ENCODE measurements at places on chromosomes 16 and 17. TPM values are rescaled to one million over a fixed set of nuclear protein-coding genes. Genes with fewer than 3 reads are reported as not detected.
A peak's percentile ranks its signal among the peaks of the same experiment; 100 is the strongest.

Gene DLX4
- 1.8 TPM for total RNA-seq

Gene ALDOA
- total RNA-seq: 1,537 TPM

Gene ABCA6
- not detected for total RNA-seq

Gene CHRNE
- 0.64 TPM for total RNA-seq

DNA sequence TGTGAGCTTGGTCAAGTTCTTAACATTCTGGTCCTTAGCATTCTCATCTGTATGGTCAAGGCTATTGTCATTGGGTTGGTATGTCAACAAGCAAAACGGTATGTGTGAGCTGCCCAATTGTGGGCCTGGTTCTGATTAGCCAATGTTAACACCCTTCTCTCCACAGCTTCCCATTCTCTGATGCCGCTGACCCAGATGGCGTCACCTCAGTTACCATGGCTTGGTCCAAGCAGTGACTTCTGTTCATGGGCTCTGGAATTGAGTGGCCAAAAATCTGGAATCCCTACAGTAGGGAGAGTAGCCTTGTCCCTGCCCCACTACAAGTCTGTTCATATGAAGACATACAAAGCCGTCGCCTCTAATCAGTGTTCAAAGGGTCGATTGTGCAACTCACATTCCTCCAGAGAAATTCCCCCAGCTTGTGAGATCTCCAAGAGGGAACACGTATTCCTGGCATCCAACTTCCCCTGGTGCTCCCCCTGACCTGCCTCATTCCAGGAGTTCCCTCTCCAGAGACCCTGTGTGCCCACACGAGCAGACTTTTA is 15.8 kb downstream of the TMEM98 start:
- no peak overlapping the region for H3K4me3 ChIP-seq
- H3K27ac ChIP-seq: no peak overlapping the region
- peaks cover 3% of the 10 kb centered on the region for H3K27me3 ChIP-seq

Gene ABCC12
- not detected for total RNA-seq

Gene FGF11
- 28.0 TPM for total RNA-seq

GRCh38 chr17:9647014-9647413 is 1.7 kb downstream of the USP43 start:
- no peak for DNase-seq
- no peak overlapping the region for H3K27ac ChIP-seq
- peak overlapping the region; percentile 93 for H3K4me3 ChIP-seq

DNA sequence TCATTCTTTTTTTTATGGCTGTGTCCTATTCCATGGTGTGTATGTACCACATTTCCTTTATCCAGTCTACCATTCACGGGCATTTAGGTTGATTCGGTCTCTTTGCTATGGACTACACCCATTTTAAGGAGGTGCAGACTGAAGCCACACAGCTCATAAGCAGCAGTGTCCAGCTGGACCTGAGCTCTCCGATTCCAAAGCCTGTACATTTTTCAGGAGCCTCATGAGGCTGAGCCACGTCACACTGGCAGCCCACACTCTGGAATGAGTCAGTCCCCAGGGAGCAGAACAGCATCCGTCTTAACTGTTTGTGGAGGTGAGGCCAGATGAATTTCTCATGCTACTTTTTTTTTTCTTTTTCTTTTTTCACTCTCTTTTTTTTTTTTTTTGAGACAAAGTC is 116.1 kb downstream of the C16orf95 start:
- H3K36me3 ChIP-seq: no peaks in the 10 kb centered on the region
- H3K4me3 ChIP-seq: no peak overlapping the region
- H3K4me1 ChIP-seq: peaks cover 16% of the 10 kb centered on the region
- H3K27me3 ChIP-seq: no peaks in the 10 kb centered on the region
- no peak overlapping the region for H3K27ac ChIP-seq

Gene HYDIN
- 2.6 TPM for total RNA-seq

Gene KCNH6
- 2.3 TPM for total RNA-seq

- H3K27me3 ChIP-seq: peaks cover 5% of the 10 kb centered on the region
- no peak for DNase-seq
- H3K36me3 ChIP-seq: no peaks in the 10 kb centered on the region
These were observed 150.3 kb downstream of the IRX3 start for GRCh38 chr16:54136276-54136625.

Gene CPNE7
- total RNA-seq: 42.6 TPM

DNA sequence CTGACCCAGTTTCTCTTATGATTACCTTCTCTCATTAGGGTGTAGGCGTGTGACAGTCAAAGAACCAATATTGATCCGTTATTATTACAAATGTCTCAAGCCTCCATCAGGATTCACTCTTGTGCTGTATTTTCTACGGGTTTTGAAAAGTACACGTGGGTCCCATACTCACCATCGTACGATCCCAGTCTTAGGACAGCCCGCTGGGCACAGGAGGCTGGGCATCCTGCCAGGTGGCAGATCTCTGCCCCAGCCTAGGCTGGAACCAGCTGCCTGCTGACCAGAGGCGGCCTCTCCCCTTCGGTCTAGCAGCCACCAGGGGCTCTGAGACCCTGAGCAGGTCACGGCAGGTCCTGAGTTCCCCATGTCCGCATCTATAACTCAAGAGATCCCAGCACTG is 2.0 kb upstream of the METRNL start:
- H3K4me3 ChIP-seq: peak overlapping the region; percentile 3
- peaks cover 34% of the 10 kb centered on the region for H3K27me3 ChIP-seq
- no peak for DNase-seq
- peaks cover 13% of the 10 kb centered on the region for H3K4me1 ChIP-seq
- H3K36me3 ChIP-seq: no peaks in the 10 kb centered on the region

GRCh38 chr17:77735081-77735565 is 223.4 kb upstream of the TNRC6C start:
- H3K4me1 ChIP-seq: peaks cover 22% of the 10 kb centered on the region
- H3K27me3 ChIP-seq: peaks cover 27% of the 10 kb centered on the region
- DNase-seq: no peak
- H3K36me3 ChIP-seq: peaks cover 24% of the 10 kb centered on the region
- H3K27ac ChIP-seq: no peak overlapping the region
- no peak overlapping the region for H3K4me3 ChIP-seq

Gene MYH8
- not detected for total RNA-seq

- H3K4me1 ChIP-seq: peaks cover 9% of the 10 kb centered on the region
- no peaks in the 10 kb centered on the region for H3K27me3 ChIP-seq
- H3K27ac ChIP-seq: no peak overlapping the region
- no peak for DNase-seq
- peaks cover 15% of the 10 kb centered on the region for H3K36me3 ChIP-seq
These were observed 13.8 kb downstream of the CHST6 start for GRCh38 chr16:75481475-75481874.

DNA sequence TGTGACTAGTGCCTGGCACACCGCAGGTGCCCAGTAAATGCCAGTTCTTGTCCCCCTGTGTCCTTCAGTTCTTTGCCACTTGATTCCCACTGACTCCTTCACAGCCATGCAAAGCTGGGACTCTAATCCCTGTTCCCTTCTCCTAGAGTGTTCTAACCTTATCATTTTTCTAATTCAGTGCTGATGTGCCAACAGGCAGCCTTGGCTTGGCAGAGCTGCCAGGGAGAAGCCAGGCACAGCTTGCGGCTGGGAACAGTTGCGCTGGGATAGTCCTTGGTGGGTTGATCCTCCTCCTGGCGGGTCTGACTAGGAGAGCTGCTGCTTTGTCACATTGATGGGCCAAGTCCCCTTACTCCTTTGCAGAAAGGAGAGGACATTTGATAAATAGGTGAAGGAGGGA is 654.2 kb downstream of the HS3ST4 start:
- H3K27me3 ChIP-seq: peaks cover 3% of the 10 kb centered on the region
- H3K27ac ChIP-seq: no peak overlapping the region
- no peak overlapping the region for H3K4me3 ChIP-seq
- no peak for DNase-seq
- peaks cover 6% of the 10 kb centered on the region for H3K4me1 ChIP-seq

Gene EXOSC6
- total RNA-seq: 27.3 TPM

Data from WTC11 (cell line).